ENCODE measurements at places on chromosomes 12 and 14. TPM values are rescaled to one million over a fixed set of nuclear protein-coding genes. Genes with fewer than 3 reads are reported as not detected.

- no peak for DNase-seq
These were observed 111.0 kb upstream of the HIF1A start for GRCh38 chr14:61584331-61584741.

- no peak for DNase-seq
These were observed 77.9 kb downstream of the BCL11B start for GRCh38 chr14:99194136-99194535.

PROX2 gene
- total RNA-seq = not detected

GRCh38 chr14:76146976-76147375 lies 4.7 kb upstream of the GPATCH2L start:
- DNase-seq = no peak

CCDC88C gene
- 5.4 TPM for total RNA-seq

Measured in right cardiac atrium (tissue), 5 donors.